ENCODE measurements at places on chromosomes 4 and X. TPM values are rescaled to one million over a fixed set of nuclear protein-coding genes. Genes with fewer than 3 reads are reported as not detected.

DNA sequence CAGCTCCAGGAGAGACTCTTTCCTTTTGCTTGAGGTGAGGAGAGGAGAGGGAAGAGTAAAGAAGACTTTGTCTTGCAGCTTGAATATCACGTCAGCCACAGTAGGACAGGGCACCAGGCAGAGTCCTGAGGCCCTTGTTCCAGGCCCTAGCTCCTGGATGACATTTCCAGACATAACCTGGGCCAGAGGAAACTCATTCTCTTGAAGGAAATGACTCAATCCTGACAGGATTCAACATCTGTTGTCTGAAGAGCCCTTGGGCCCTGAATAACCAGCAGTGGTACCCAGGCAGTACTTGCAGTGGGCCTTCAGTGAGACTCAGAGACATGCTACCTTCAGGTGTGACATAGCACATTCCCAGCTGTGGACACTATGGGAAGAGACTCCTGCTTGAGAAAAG lies 62.8 kb downstream of the FGF16 start:
- no peaks in the 10 kb centered on the region for H3K4me1 ChIP-seq
- H3K27ac ChIP-seq: no peak overlapping the region
- H3K4me3 ChIP-seq: no peak overlapping the region

Gene RENBP
- total RNA-seq: 14.5 TPM

GRCh38 chrX:24643116-24643515 lies 4.0 kb downstream of the PCYT1B start:
- no peaks in the 10 kb centered on the region for H3K36me3 ChIP-seq
- peaks cover 17% of the 10 kb centered on the region for H3K27me3 ChIP-seq
- no peak overlapping the region for H3K27ac ChIP-seq
- no peak for DNase-seq
- peaks cover 20% of the 10 kb centered on the region for H3K4me1 ChIP-seq
- no peak overlapping the region for H3K4me3 ChIP-seq

Gene APBB2
- 2.1 TPM for total RNA-seq

DNA sequence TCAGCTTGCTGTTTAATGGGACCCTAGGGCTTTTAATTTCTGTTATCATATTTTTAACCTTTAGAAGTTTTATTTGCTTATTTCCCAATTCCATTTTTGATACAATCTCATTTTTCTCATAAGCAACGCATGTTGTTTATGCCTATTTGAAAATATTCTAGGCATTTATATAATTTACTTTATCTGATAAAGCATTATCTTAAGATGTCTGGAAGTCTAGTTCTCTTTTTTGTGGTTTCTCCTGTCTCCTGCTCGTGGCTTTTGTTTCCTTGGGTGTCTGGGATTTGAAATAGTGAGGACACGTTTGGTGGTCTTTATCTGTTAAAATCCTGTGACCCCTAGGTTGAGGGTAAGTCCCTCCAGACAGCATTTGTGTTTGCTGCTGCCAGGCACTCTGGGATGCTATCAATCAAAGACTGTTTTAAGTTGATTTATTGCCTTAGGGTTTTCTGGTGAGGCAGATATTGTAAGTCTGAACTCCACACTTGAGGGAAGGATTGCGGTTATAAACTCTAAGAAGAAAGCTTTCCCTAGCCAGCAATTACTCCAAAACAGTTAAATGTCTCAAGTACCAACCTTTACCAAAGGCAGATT lies 208.0 kb downstream of the PRDM5 start:
- no peak for DNase-seq
- no peaks in the 10 kb centered on the region for H3K4me1 ChIP-seq
- no peaks in the 10 kb centered on the region for H3K36me3 ChIP-seq
- H3K27me3 ChIP-seq: no peaks in the 10 kb centered on the region
- H3K27ac ChIP-seq: no peak overlapping the region
- H3K4me3 ChIP-seq: no peak overlapping the region

Gene MAGEC2
- not detected for total RNA-seq

Gene SCARB2
- 21.8 TPM for total RNA-seq

Gene FHDC1
- total RNA-seq: 0.12 TPM

GRCh38 chr4:31807036-31807435 lies 1086.9 kb downstream of the PCDH7 start:
- H3K36me3 ChIP-seq: no peaks in the 10 kb centered on the region
- DNase-seq: no peak
- no peak overlapping the region for H3K27ac ChIP-seq
- H3K27me3 ChIP-seq: no peaks in the 10 kb centered on the region

- no peaks in the 10 kb centered on the region for H3K36me3 ChIP-seq
- no peak overlapping the region for H3K27ac ChIP-seq
- H3K4me1 ChIP-seq: no peaks in the 10 kb centered on the region
- no peak for DNase-seq
These were observed 648.0 kb downstream of the UBE2NL start for GRCh38 chrX:144531877-144532276.

Gene PAGE4
- not detected for total RNA-seq

Gene ZNF185
- total RNA-seq: 0.81 TPM

GRCh38 chrX:118178450-118178849 lies 61.8 kb upstream of the KLHL13 start:
- no peaks in the 10 kb centered on the region for H3K36me3 ChIP-seq
- H3K4me1 ChIP-seq: no peaks in the 10 kb centered on the region
- H3K27me3 ChIP-seq: no peaks in the 10 kb centered on the region
- H3K27ac ChIP-seq: no peak overlapping the region

DNA sequence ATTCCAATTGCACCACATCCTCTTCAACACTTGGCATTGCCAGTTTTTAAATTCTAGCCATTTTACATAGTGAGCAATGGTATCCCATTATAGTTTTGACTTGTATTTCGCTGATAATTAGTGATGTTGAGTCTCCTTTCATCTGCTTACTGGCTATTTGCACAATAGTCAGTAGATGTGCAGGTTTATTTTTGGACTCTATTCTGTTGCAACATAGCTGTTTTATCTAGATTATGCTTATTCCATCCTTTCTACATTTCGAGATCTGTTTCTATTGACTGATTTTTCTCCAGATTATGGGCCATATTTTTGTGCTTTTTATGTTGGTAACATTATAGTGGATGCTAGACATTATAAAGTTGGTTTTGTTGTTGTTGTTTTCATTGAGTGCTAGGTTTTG lies 106.1 kb downstream of the WWC2 start:
- no peak for DNase-seq
- no peak overlapping the region for H3K27ac ChIP-seq
- H3K27me3 ChIP-seq: peaks cover 4% of the 10 kb centered on the region
- H3K4me1 ChIP-seq: no peaks in the 10 kb centered on the region
- no peaks in the 10 kb centered on the region for H3K36me3 ChIP-seq

DNA sequence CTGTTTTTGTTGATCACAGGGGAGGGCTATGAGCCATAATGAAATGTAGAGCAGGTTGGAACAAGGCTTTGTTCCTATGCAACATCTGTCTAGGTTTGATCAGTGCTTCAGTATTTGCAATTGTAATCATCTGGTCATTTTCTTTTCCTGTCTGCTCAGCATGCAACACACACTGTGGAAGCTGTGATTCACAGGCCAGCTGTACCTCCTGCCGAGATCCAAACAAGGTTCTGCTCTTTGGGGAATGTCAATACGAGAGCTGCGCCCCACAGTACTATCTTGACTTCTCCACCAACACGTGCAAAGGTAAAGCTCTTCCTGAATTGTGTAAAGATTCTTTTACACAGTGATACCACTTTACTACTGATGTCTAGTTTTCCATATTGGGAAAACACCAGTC lies 181.9 kb upstream of the ANXA3 start:
- no peaks in the 10 kb centered on the region for H3K4me1 ChIP-seq
- DNase-seq: no peak
- H3K4me3 ChIP-seq: no peak overlapping the region
- H3K36me3 ChIP-seq: no peaks in the 10 kb centered on the region
- H3K27ac ChIP-seq: no peak overlapping the region

GRCh38 chr4:77203380-77204197 lies 46.6 kb downstream of the CCNG2 start:
- H3K27ac ChIP-seq: no peak overlapping the region
- no peaks in the 10 kb centered on the region for H3K36me3 ChIP-seq
- H3K27me3 ChIP-seq: no peaks in the 10 kb centered on the region
- peaks cover 4% of the 10 kb centered on the region for H3K4me1 ChIP-seq
- no peak overlapping the region for H3K4me3 ChIP-seq

All from activated B cell treated with CpG ODN at 0.5 μM for 24 hours (primary cell).